Left lung (tissue), 14 donors: ENCODE measurements at places on chromosomes 3 and 15. TPM values are rescaled to one million over a fixed set of nuclear protein-coding genes. Genes with fewer than 3 reads are reported as not detected.

GRCh38 chr3:148084931-148085330 lies 612.8 kb upstream of the AGTR1 start:
- DNase-seq, result no peak

GRCh38 chr15:76648732-76649444 lies 256.3 kb downstream of the SCAPER start:
- no peak for DNase-seq

GRCh38 chr3:151845306-151845905 lies 28.0 kb upstream of the SUCNR1 start:
- no peak for DNase-seq

DNA sequence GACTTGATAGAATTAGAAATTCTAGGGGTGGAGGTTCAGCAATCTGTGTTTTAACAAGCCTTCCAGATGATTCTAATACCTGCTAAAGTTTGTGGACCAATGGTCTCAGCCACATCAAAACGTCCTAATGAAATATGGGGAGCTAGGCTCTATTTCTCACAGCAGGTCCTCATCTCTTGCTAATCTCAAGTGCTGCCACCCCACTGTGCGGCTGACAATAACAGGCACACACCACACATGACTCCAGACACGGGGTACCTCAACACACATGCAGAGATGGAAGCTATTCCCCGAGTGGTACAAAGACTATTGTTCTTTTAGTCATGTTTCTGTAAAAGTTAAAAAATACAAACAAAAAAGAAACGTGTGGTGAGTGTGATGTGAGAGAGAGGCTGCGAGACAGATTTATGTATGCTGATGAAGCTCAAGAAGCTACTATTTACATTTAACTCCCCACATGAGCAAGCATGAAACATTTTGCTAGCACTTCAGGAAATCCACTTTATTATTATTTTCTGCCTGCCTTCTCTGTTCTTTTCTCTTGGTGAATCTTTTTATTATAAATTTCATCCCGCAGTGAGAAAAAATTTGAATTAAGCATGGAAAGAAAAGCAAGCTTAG lies 405.6 kb downstream of the MAGI1 start:
- DNase-seq, result no peak

GRCh38 chr3:67076607-67077006 lies 78.5 kb downstream of the KBTBD8 start:
- DNase-seq, result no peak

The BUB1B gene
- 8.6 TPM for total RNA-seq

GRCh38 chr15:77753281-77753873 lies 120.7 kb upstream of the LINGO1 start:
- peak; percentile 34 for DNase-seq

DNA sequence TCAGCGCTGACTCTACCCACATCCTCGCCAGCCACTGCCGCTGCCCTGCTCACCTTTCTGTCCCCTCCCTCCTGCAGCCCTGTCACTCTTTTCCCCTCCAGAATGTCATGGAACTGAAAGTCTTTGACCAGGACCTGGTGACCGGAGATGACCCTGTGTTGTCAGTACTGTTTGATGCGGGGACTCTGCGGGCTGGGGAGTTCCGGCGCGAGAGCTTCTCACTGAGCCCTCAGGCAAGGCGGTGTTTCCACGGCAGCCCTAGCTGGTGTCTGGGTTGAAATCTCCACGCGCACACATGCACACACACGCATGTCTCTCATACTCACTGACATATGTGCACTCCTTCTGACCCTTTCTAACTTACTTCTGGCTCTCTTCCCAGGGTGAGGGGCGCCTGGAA lies 2.0 kb downstream of the PLA2G4B start:
- DNase-seq, result peak; percentile 43

The PCOLCE2 gene
- total RNA-seq, result 13.7 TPM

- peak; percentile 35 for DNase-seq
Observed at GRCh38 chr15:56765251-56765650, 31.9 kb upstream of the ZNF280D start.

- peak; percentile 38 for DNase-seq
Observed at GRCh38 chr15:96629511-96629910, 299.0 kb downstream of the NR2F2 start.

The VPS39 gene
- total RNA-seq, result 57.8 TPM

DNA sequence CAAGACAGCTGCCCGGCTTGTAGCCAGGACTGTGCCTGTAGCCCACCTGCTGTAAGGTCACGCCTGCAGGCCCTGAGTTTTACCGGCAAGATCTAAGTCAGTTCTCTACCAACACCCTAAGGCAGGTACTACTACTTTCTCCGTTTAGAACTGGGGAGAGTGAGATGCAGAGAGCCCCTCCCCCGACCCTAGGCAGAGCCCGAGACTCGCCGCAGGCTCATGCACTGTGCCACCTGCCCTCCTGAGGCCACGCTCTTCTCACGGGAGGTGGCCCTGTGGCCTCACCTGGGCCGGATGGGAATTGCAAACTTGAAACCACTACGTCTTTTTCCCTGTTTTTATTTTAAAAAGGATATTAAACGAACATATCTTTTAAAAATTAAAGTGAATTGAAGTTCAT lies 36.9 kb upstream of the PCSK6 start:
- no peak for DNase-seq

DNA sequence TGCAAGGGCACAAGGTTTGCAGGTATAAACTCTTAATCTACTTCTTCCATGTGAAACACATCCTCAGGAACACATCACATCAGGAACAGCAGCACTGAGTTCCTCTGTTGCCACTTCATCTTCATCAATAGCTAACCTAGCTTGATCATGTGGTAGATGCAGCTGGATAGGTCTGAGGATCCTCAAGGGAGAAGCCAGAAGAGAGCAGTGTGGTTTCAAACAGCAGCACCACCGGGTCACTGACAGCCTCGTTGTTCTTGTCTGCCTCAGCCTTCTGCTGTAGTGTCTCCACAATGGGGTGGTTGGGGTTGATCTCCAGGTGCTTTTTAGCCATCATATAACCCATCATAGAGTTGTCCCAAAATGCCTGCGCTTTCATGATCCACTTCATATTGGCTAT lies 58.8 kb downstream of the ADAM10 start:
- no peak for DNase-seq

- no peak for DNase-seq
Observed at GRCh38 chr15:52014616-52015015, 4.4 kb upstream of the MAPK6 start.

DNA sequence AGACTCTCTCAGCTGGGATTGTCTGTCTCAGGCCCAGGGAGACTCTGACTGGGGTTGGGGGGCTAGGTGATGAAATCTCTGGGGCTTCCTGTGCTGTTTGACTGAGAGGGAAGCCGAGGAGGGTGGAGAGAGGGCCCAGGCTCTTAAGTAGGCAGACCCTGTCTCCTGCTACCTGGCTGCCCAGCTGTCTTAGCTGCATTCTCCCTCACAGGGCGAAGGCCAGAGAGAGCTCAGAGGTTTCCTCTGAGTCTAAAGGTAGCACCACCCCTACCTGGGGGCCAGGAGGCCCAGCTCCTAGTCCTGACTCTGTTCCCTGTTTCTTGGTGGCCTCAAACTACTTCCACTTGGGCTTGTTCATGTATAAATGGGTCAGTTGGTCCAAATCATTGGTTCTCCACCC lies 24.4 kb downstream of the SMAD6 start:
- DNase-seq, result no peak

The ZNF80 gene
- not detected for total RNA-seq

The IRAK2 gene
- total RNA-seq, result 8.5 TPM

DNA sequence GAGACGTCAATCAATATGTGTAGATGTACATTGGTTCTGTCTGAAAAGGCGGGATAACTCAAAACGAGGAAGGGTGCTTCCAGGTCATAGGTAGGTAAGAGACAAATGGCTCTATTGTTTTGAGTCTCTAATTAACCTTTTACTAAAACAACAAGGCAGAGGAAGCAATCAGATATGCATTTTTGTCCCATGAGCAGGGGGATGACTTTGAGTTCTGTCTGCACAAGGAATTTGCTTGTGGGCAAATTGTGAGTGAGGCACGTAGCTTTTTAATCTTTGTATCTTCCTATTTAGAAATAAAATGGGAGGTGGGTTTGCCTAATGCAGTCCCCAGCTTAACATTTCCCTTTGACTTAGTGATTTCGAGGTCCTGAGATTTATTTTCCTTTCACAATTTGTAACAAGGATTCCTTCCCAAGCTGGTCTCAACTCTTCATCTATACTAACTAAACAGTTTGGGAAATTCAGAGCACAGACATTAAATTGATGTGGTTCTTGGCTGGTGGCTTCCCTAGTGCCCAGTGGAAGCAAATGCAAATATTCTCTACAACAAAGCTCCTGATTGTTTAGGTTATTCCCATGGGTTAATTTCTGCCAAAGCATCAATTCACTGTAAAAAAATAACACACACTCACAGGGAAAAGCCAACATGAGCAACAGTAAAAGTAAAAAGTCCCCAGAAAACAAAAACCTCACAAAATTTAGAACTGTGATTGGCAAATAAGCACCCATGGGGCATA lies 738.8 kb upstream of the SGO1 start:
- DNase-seq, result no peak

- no peak for DNase-seq
Observed at GRCh38 chr3:100516838-100517237, 24.4 kb downstream of the TMEM45A start.

The NDN gene
- total RNA-seq, result 41.7 TPM

GRCh38 chr3:154766765-154767503 lies 313.2 kb upstream of the MME start:
- no peak for DNase-seq

The ZNF35 gene
- total RNA-seq, result 8.4 TPM

GRCh38 chr3:134751831-134752230 lies 43.2 kb upstream of the EPHB1 start:
- no peak for DNase-seq

DNA sequence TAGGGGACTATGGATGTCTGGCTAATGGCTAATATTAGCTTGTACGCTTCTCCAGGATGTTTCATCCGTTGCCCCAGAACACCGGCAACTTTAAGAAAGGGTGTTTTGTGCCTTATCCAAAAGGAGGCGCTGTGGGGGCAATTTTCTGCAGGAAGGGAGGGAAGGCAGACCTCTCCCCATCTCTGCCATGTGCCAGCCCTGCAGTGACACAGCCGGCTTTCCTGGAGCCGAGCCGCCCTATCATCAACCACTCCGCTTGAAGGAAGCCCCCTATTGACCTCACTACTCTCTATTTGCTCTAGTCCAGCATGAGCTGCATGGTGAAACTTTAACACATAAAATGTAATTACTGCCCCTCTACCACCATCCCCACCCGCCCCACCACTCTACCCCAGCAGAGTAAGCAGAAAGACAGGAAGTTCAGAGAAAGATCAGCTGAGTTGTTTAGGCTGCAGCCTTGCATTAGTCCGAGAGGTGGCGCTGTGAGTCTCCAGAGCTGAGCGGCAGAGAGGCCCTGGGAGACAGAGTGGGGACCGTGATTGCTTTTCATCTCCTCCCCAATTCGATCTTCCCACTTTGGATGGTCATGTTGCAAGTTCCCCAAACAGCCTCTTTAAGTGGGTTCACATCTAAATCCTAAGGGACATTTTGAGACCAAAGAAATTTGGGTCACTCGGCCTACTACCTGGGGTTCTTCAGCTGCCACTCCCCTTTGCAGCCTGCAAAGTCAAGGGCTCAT lies 24.5 kb upstream of the RAD18 start:
- DNase-seq, result peak; percentile 51

DNA sequence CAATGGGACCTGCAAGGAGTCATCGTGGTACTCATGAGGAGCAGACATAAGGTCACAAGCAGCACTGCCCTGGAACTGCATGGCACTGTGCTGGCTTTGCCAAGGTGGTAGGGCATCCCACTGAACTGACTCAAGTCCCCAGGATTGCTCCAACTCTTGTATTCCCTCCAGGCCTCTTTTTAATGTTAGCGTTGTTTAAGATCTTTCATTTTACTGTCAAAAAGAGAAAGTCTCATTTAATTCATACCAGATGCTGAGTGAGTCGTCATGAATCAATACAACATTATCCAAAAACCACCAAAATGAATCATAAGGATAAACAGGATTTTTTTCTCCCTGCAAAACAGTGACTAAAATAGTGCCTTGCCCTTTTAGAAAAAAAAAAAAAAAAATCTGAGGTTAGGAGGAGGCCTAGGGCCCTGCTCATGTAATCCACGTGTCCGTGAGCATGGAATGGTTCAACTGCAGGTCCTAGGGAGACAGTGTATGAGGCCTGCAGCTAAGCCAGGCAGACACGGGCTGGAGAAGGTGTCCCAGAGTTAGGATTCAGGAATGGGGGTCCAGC lies 36.7 kb upstream of the BLM start:
- DNase-seq, result no peak

The RHCG gene
- not detected for total RNA-seq

GRCh38 chr3:8365541-8365940 lies 136.1 kb upstream of the LMCD1 start:
- DNase-seq, result no peak

DNA sequence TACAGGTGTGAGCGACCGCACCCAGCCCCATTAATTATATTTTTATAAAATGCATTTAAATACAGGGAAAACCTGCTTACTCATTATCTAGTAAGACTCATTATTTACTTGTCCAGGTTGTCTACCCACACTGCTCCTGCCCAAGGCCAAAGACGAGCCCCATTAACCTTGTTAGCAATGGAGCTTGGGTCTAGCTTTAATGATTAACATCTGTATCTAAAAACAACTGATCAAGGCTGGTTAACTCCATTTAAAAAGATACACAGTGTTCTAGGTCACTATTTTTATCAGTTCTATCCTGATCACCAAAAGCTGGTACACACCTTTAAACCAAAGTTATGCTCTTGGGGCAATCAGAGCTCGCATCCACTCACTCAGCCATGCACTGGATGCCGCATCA lies 10.4 kb upstream of the NCKIPSD start:
- no peak for DNase-seq

GRCh38 chr15:49644364-49644794 lies 23.5 kb downstream of the DTWD1 start:
- no peak for DNase-seq

The CHRNB4 gene
- not detected for total RNA-seq

- DNase-seq, result no peak
Observed at GRCh38 chr3:128400671-128401070, 66.0 kb downstream of the DNAJB8 start.

DNA sequence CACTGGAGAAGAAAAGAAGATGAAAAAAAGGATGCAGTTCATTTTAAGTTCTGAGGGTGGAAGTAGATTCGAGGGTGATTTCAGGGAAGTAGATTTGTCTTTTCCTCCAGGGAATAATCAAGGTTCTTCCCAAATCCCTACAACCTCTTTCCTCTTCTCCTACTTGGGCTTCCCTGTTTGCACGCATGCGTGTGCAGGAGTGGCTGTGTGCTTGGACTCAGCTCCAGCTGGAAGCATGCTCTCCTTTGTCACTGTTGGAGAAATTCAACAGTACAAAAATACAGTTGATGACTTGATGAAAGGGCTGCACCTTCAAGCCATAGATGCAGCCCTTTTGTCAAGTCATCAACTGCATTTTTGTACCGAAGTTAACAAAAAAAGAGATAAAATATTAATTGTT lies 3.8 kb downstream of the OR5K2 start:
- DNase-seq, result no peak
